ENCODE measurements at places on chromosomes 11 and 22.

GRCh38 chr11:61168042-61168688 is 6.9 kb upstream of the VPS37C start:
- peaks cover 3% of the 10 kb centered on the region for H3K27me3 ChIP-seq
- peaks cover 36% of the 10 kb centered on the region for H3K4me1 ChIP-seq
- no peak for DNase-seq
- H3K36me3 ChIP-seq: no peaks in the 10 kb centered on the region
- no peak overlapping the region for H3K27ac ChIP-seq

DNA sequence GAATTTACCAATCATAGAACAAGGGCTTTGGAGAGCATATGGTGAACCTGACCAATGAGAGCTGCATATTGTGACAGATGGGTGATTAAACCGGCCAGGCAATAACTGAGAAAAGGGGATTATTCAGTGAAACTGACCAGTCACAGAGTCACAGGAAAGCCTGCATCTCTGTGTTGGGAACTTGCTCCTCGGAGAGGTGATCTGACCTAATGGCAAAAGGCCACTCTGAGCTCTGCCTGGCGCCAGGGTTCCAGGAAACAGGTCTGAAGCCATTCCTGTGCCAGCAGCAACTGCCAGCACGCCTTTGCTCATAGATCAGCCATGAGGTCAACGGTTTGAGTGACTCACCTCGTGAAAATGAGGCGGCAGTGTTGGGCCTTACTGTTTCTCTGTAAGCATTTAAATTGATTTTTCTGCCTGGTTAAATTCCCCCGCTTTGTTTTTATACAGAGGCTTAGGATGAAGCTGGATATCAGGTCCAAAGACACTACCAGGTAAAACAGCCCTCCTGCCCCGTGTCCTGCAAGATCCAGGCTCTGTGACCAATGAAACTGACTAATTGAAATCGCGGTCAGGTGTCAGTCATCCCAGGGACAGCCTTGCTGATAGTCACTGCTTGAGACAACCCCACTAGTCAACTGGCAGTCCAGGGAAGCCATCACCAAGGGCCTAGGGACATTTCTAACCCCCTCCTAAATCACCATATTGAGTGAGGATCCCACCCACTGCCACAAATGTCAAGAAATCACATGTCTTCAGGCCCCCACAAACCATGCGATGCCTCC is 35.8 kb upstream of the MYOD1 start:
- no peak overlapping the region for H3K4me3 ChIP-seq
- H3K27me3 ChIP-seq: peaks cover 32% of the 10 kb centered on the region
- H3K36me3 ChIP-seq: no peaks in the 10 kb centered on the region
- H3K27ac ChIP-seq: no peak overlapping the region

DNA sequence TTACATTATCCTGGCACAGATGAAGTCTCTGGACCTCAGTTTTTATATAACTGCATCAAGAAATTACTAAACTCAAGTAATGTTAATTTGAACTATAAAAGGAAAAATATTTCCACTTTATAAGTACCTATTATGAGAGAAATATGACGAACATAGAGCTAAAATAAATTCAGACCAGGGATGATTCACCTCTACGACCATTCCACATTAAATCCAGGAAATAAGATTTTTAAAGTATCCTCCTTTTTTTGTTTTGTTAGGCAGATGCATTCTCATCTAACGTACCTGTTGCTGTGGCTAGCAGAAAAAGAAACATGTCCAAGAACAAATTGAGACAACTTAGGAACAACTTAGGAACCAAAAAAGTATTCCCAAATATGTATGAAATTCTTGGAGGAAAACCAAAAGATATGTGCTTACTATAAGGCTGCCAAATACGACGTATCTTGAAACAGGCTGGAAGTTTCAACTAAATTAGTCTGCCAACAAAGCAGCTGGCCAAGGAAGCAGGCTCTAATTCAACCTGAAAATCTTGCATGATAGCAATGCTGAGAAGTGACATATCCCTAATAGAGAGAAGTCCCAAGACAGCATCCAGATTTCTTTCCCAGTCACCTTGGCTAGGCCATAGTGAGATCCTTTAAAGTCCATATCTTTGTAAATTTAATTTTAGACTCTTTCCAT is 15.7 kb downstream of the SPTY2D1 start:
- peak overlapping the region; percentile 61 for H3K4me3 ChIP-seq
- peaks cover 60% of the 10 kb centered on the region for H3K4me1 ChIP-seq
- H3K27ac ChIP-seq: peak overlapping the region; percentile 66
- H3K27me3 ChIP-seq: no peaks in the 10 kb centered on the region

- no peak overlapping the region for H3K4me3 ChIP-seq
- no peaks in the 10 kb centered on the region for H3K4me1 ChIP-seq
- H3K27ac ChIP-seq: no peak overlapping the region
- no peaks in the 10 kb centered on the region for H3K27me3 ChIP-seq
Measured at GRCh38 chr22:47194476-47195155, 432.2 kb downstream of the TBC1D22A start.

DNA sequence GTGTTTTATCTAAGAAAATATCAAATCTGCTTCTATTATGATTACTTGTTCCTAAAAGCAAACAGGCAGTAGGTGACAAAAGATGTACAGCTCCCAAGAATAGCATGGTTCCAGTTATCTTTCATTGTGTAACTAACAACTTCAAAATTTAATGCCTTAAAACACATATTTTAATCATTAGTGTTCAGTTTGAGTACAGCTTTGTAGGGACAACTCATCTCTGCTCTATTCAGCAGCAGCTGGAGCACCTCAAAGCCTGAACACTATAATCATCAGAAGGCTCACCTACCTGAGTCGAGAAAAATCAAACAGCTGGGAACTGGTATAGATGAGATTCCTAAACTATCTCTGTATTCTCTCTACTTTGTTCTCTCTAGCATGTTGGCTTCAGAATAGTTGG is 24.3 kb upstream of the OR5B12 start:
- H3K27ac ChIP-seq: no peak overlapping the region
- DNase-seq: no peak
- no peaks in the 10 kb centered on the region for H3K4me1 ChIP-seq
- H3K36me3 ChIP-seq: no peaks in the 10 kb centered on the region

GRCh38 chr11:10454878-10455631 is at the start of gene AMPD3:
TSS of gene AMPD3 (plus strand) at chr11:10455264. CDS start at chr11:10461520, 6,256 bp downstream.
- peaks cover 63% of the 10 kb centered on the region for H3K4me1 ChIP-seq
- H3K27me3 ChIP-seq: peaks cover 13% of the 10 kb centered on the region
- peak within 1 kb of the TSS; percentile 87 for H3K27ac ChIP-seq
- DNase-seq: no peak
- H3K4me3 ChIP-seq: peak within 1 kb of the TSS; percentile 93

- DNase-seq: no peak
- no peaks in the 10 kb centered on the region for H3K4me1 ChIP-seq
- no peak overlapping the region for H3K27ac ChIP-seq
- no peak overlapping the region for H3K4me3 ChIP-seq
- no peaks in the 10 kb centered on the region for H3K36me3 ChIP-seq
Measured at GRCh38 chr22:19749876-19750275, 10.7 kb upstream of the TBX1 start.

- no peak overlapping the region for H3K4me3 ChIP-seq
- no peak for DNase-seq
- peaks cover 4% of the 10 kb centered on the region for H3K4me1 ChIP-seq
- no peak overlapping the region for H3K27ac ChIP-seq
Measured at GRCh38 chr11:1879941-1880720, 11.6 kb downstream of the PRR33 start.

DNA sequence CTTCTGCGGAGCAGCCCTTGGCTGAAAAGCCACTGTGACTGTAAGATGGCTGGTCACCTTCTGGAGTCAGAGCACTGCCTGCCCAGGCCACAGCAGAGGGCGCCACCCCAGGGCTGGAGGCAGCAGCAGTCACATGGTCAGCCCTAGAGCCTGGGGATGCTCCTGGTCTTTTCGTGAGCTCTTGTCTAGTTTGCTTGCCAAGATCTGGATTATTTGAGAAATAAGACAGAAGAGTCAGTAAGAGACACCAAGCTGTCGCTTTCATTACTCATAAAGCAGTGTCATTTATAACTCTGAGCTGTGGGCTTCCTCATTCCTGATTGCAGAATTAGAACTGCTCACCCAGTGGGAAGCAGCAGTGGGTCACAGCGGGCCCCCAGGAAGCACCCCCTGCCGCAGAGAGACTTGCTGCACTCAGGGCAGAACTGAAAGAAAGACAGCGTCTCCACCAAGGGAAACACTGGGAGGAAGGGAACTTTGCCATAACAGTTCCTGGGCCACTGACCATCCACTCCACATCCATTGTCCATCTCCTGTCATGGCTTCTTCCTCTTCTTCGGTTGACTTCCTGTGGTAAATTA is 56.7 kb downstream of the PPP6R2 start:
- H3K27me3 ChIP-seq: no peaks in the 10 kb centered on the region
- H3K27ac ChIP-seq: peak overlapping the region; percentile 77
- H3K36me3 ChIP-seq: peaks cover 11% of the 10 kb centered on the region
- peaks cover 36% of the 10 kb centered on the region for H3K4me1 ChIP-seq

GRCh38 chr11:79007771-79008402 is 432.9 kb downstream of the TENM4 start:
- H3K27me3 ChIP-seq: peaks cover 5% of the 10 kb centered on the region
- no peaks in the 10 kb centered on the region for H3K36me3 ChIP-seq
- no peaks in the 10 kb centered on the region for H3K4me1 ChIP-seq
- DNase-seq: no peak
- no peak overlapping the region for H3K27ac ChIP-seq

- no peak overlapping the region for H3K4me3 ChIP-seq
- H3K27me3 ChIP-seq: no peaks in the 10 kb centered on the region
- H3K27ac ChIP-seq: no peak overlapping the region
- H3K36me3 ChIP-seq: no peaks in the 10 kb centered on the region
Measured at GRCh38 chr11:109785714-109786113, 307.5 kb upstream of the ZC3H12C start.

- no peak overlapping the region for H3K27ac ChIP-seq
- H3K4me3 ChIP-seq: no peak overlapping the region
- DNase-seq: no peak
- no peaks in the 10 kb centered on the region for H3K4me1 ChIP-seq
Measured at GRCh38 chr11:84021291-84021690, 735.1 kb upstream of the CCDC90B start.

- no peak overlapping the region for H3K27ac ChIP-seq
- DNase-seq: no peak
- H3K4me3 ChIP-seq: no peak overlapping the region
- peaks cover 14% of the 10 kb centered on the region for H3K27me3 ChIP-seq
Measured at GRCh38 chr11:126438691-126439090, 83.2 kb downstream of the ST3GAL4 start.

DNA sequence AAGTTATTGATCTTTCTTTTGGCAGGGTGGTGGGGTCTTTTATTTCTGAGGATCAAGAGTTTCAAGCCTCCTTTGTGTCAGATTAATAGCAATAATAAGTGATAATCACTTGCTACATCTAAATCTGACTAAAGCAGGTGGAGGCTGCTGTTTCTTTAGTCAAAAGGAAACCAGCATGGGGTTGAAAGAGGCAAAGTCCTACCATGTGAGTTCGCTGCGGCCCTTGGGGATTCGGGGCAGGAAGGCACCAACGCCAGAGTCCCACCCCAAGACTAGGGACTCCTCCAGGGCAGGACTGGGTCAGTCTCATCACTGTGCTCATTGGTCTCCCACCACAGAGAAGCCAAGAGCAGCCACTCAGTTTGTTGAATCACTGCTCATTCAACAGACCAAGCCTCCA is 73.0 kb downstream of the TENM4 start:
- no peak overlapping the region for H3K4me3 ChIP-seq
- no peak overlapping the region for H3K27ac ChIP-seq
- no peaks in the 10 kb centered on the region for H3K36me3 ChIP-seq
- peaks cover 2% of the 10 kb centered on the region for H3K27me3 ChIP-seq
- DNase-seq: no peak
- no peaks in the 10 kb centered on the region for H3K4me1 ChIP-seq

GRCh38 chr11:19552656-19553260 is 159.9 kb upstream of the NAV2 start:
- no peaks in the 10 kb centered on the region for H3K4me1 ChIP-seq
- no peak for DNase-seq
- H3K36me3 ChIP-seq: no peaks in the 10 kb centered on the region
- peaks cover 10% of the 10 kb centered on the region for H3K27me3 ChIP-seq
- no peak overlapping the region for H3K4me3 ChIP-seq
- no peak overlapping the region for H3K27ac ChIP-seq

GRCh38 chr11:113781682-113782081 is 2.1 kb downstream of the CLDN25 start:
- no peaks in the 10 kb centered on the region for H3K4me1 ChIP-seq
- no peak overlapping the region for H3K27ac ChIP-seq
- DNase-seq: no peak
- peaks cover 37% of the 10 kb centered on the region for H3K27me3 ChIP-seq

DNA sequence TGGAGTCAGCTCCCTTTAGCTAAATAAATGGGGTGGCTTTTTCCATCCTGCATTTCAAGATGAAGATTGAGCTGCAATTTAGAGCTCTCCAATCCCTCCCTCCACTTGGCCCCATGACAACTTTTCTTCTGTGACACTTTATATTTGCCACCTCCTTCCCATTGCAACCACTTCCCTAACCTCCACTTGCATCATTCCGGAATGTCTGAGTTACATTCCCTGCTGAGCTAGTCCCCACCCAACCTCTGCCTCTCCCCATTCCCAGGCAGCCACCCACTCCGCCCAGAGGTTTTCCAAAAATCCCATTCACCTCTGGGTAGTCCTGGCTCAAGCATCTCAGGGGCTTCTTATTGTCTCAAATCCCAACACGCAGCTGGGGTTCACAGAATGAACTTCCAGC is 24.7 kb downstream of the PC start:
- H3K4me1 ChIP-seq: no peaks in the 10 kb centered on the region
- H3K27ac ChIP-seq: no peak overlapping the region
- DNase-seq: no peak
- peaks cover 12% of the 10 kb centered on the region for H3K27me3 ChIP-seq
- H3K4me3 ChIP-seq: no peak overlapping the region

DNA sequence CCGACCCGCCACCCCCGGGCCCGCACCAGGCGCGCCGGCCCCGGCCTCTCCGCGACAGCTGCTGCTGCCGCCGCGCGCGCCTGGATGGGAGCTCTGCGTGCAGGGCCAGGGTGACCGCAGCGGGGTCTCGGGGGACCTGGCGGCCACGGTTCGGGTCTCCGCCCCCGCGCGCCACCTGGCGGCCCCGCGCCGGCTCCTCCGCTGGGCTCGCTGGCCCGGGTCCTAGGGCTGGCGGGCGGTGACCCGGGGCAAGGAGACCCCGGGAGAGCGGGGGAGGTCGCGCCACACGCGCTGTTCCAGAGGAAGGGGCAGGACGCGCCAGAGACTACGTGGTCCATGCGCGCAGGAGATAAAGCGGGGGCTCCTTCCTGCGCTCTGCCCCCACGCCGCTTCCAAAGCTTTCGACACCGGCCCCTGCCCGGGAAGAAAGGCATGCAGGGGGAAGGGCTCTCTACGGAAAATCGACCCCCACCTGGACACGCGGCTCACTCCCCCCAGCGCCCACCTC is 562 bp downstream of the SHANK2 start:
- H3K36me3 ChIP-seq: no peaks in the 10 kb centered on the region
- no peak overlapping the region for H3K27ac ChIP-seq
- no peak for DNase-seq
- H3K27me3 ChIP-seq: peaks cover 46% of the 10 kb centered on the region
